ENCODE measurements at places on chromosomes 7 and 10. TPM values are rescaled to one million over a fixed set of nuclear protein-coding genes. Genes with fewer than 3 reads are reported as not detected.
A peak's percentile ranks its signal among the peaks of the same experiment; 100 is the strongest.

GRCh38 chr7:100675105-100675451, 1.5 kb downstream of the GNB2 start:
- DNase-seq = no peak
- no peaks in the 10 kb centered on the region for H3K27me3 ChIP-seq
- no peaks in the 10 kb centered on the region for H3K4me1 ChIP-seq
- peak overlapping the region; percentile 72 for H3K4me3 ChIP-seq

- no peaks in the 10 kb centered on the region for H3K27me3 ChIP-seq
- H3K4me1 ChIP-seq = peaks cover 19% of the 10 kb centered on the region
- H3K36me3 ChIP-seq = no peaks in the 10 kb centered on the region
- DNase-seq = no peak
- no peak overlapping the region for H3K4me3 ChIP-seq
- no peak overlapping the region for H3K27ac ChIP-seq
Measured at GRCh38 chr7:70586822-70587221, 545.1 kb upstream of the GALNT17 start.

- no peaks in the 10 kb centered on the region for H3K36me3 ChIP-seq
- no peaks in the 10 kb centered on the region for H3K27me3 ChIP-seq
- no peak overlapping the region for H3K27ac ChIP-seq
- peak; percentile 67 for DNase-seq
- no peak overlapping the region for H3K4me3 ChIP-seq
- peaks cover 10% of the 10 kb centered on the region for H3K4me1 ChIP-seq
Measured at GRCh38 chr7:73978661-73979563, 49.1 kb upstream of the ELN start.

GRCh38 chr10:123841560-123841959, 50.0 kb downstream of the CPXM2 start:
- H3K4me3 ChIP-seq = no peak overlapping the region
- H3K4me1 ChIP-seq = no peaks in the 10 kb centered on the region
- no peaks in the 10 kb centered on the region for H3K27me3 ChIP-seq
- no peaks in the 10 kb centered on the region for H3K36me3 ChIP-seq
- no peak overlapping the region for H3K27ac ChIP-seq
- no peak for DNase-seq

DNA sequence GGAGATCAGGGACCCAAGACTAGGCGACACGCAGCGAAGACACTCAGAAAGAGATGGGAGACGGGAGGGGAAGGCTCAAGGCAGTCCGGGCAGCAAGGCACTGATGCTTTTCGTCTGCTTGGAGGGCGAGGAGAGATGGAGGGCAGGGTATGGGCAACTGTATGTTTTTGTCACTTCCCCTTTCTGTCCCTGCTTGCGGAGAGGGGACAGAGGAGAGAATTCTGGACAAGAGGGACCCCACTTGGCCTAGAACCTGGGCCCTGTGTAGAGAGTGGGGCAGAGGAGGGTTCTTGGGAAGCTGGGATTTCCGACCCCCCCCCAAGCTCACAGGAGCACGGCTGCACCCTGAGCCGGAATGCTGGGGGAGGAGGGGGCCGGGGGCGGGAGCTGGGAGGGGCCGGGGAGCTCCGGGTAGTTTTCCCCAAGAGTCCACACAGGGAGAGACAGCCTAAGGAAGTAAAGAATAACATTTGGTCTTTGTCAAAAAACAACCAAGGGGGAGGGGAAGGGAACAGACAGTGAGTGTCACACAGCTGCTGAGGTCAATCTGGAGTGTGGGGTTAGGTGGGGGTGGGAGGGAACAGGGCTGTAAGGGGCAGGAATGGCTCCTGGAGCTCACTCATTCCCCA, 1.8 kb downstream of the LRCH4 start:
- peak overlapping the region; percentile 92 for H3K4me3 ChIP-seq
- peaks cover 22% of the 10 kb centered on the region for H3K36me3 ChIP-seq
- H3K4me1 ChIP-seq = peaks cover 7% of the 10 kb centered on the region
- H3K27ac ChIP-seq = peak overlapping the region; percentile 95
- no peaks in the 10 kb centered on the region for H3K27me3 ChIP-seq

- H3K36me3 ChIP-seq = no peaks in the 10 kb centered on the region
- no peaks in the 10 kb centered on the region for H3K27me3 ChIP-seq
- peaks cover 4% of the 10 kb centered on the region for H3K4me1 ChIP-seq
- no peak overlapping the region for H3K4me3 ChIP-seq
- no peak overlapping the region for H3K27ac ChIP-seq
- no peak for DNase-seq
Measured at GRCh38 chr10:13977861-13978532, 352.7 kb downstream of the FRMD4A start.

The GPR85 gene
- 0.31 TPM for total RNA-seq

DNA sequence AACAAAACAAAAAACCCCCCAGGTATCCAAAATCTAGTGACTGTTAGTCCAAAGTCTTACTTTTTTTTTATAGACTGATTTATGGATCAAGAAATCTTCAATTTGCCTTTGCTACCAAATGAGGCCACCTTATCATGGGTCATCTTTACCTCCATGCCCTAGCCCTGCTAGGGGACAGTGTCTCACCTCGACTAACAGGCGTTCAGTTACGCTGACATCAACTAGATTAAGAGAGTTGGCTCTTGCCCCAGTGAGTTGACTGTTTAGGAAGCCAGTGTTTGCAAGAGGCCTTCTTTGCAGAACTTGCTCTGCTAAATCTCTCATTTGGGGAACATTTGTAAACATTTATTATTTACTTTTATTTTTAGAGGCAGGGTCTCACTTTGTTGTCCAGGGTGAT, 36.9 kb upstream of the WAC start:
- no peak overlapping the region for H3K4me3 ChIP-seq
- H3K27me3 ChIP-seq = no peaks in the 10 kb centered on the region
- peaks cover 3% of the 10 kb centered on the region for H3K4me1 ChIP-seq
- H3K27ac ChIP-seq = no peak overlapping the region
- no peak for DNase-seq
- H3K36me3 ChIP-seq = no peaks in the 10 kb centered on the region

The GPRIN2 gene
- 12.6 TPM for total RNA-seq

The EPDR1 gene
- 17.0 TPM for total RNA-seq

- no peak for DNase-seq
- no peak overlapping the region for H3K27ac ChIP-seq
- H3K36me3 ChIP-seq = no peaks in the 10 kb centered on the region
- H3K27me3 ChIP-seq = no peaks in the 10 kb centered on the region
- H3K4me3 ChIP-seq = no peak overlapping the region
Measured at GRCh38 chr10:14181567-14181936, 149.2 kb downstream of the FRMD4A start.

The PSMC2 gene
- total RNA-seq = 98.8 TPM

GRCh38 chr7:84548366-84549365, 354.1 kb upstream of the SEMA3A start:
- H3K4me3 ChIP-seq = no peak overlapping the region
- no peaks in the 10 kb centered on the region for H3K4me1 ChIP-seq
- no peak for DNase-seq
- H3K36me3 ChIP-seq = no peaks in the 10 kb centered on the region
- H3K27me3 ChIP-seq = no peaks in the 10 kb centered on the region

DNA sequence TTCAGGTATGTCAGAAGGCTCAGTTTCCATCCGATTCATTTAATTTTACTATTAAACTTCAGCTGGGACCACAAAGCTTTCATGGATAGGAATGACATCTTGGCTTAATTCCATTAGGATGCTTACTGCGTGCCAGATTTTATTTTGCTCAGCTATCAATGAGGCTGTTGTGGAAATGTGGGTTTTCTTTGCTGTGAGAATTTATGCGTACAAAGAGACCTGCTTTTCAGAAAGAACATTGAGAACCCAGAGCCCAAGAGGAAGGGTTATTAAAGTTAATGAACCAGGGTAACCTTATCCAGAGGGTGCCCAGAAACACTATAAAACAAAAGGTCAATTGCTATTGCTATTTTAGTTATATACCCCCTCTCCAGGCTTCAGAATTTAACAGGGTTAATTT, 98.3 kb downstream of the MKLN1 start:
- H3K36me3 ChIP-seq = no peaks in the 10 kb centered on the region
- H3K4me3 ChIP-seq = no peak overlapping the region
- DNase-seq = no peak
- H3K27ac ChIP-seq = no peak overlapping the region
- peaks cover 12% of the 10 kb centered on the region for H3K4me1 ChIP-seq

DNA sequence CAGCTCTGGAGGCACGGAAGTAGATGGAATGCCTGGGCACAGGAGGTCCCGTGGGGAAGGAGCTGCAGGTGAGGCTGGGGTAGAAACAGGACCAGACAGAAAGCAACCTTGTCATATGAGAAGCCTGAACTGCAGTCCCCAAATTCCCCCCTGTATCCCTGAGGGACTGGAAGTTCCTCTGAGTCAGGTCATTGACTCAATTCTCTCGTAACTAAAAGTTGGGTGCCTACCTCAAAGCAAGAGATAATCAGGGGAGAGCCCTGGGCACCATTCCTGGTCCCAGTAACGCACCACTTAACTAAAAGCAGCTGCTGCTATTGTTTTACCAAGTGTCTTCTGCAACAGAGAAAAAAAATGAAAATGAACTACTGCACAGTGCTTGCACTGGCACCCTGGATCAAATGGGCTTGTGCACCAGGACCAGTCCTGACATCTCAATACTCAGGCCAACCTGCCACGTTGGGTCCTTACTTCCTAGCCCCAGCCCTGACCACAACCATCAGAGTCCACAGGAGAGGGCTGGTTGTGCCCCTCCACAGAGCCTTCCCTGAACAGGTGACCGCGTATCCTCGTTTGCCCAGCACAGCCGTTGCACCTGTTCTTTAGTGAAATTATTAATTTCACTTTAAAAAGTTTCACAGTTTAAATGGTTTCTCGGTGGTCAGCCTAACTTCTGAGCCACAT, 79.3 kb downstream of the GRID1 start:
- no peak for DNase-seq
- no peak overlapping the region for H3K4me3 ChIP-seq
- H3K27me3 ChIP-seq = no peaks in the 10 kb centered on the region
- H3K36me3 ChIP-seq = no peaks in the 10 kb centered on the region
- H3K27ac ChIP-seq = no peak overlapping the region
- no peaks in the 10 kb centered on the region for H3K4me1 ChIP-seq

The ZNF239 gene
- 4.7 TPM for total RNA-seq

- H3K27ac ChIP-seq = no peak overlapping the region
- no peaks in the 10 kb centered on the region for H3K27me3 ChIP-seq
- H3K36me3 ChIP-seq = no peaks in the 10 kb centered on the region
- H3K4me1 ChIP-seq = no peaks in the 10 kb centered on the region
Measured at GRCh38 chr7:6284055-6284400, 11.6 kb upstream of the CYTH3 start.

- DNase-seq = no peak
- no peak overlapping the region for H3K4me3 ChIP-seq
- no peak overlapping the region for H3K27ac ChIP-seq
Measured at GRCh38 chr10:16814012-16814411, 3.2 kb downstream of the RSU1 start.

GRCh38 chr7:840001-840600, 7.8 kb downstream of the SUN1 start:
- no peak overlapping the region for H3K27ac ChIP-seq
- no peaks in the 10 kb centered on the region for H3K36me3 ChIP-seq
- H3K27me3 ChIP-seq = no peaks in the 10 kb centered on the region
- no peak overlapping the region for H3K4me3 ChIP-seq
- H3K4me1 ChIP-seq = peaks cover 3% of the 10 kb centered on the region

DNA sequence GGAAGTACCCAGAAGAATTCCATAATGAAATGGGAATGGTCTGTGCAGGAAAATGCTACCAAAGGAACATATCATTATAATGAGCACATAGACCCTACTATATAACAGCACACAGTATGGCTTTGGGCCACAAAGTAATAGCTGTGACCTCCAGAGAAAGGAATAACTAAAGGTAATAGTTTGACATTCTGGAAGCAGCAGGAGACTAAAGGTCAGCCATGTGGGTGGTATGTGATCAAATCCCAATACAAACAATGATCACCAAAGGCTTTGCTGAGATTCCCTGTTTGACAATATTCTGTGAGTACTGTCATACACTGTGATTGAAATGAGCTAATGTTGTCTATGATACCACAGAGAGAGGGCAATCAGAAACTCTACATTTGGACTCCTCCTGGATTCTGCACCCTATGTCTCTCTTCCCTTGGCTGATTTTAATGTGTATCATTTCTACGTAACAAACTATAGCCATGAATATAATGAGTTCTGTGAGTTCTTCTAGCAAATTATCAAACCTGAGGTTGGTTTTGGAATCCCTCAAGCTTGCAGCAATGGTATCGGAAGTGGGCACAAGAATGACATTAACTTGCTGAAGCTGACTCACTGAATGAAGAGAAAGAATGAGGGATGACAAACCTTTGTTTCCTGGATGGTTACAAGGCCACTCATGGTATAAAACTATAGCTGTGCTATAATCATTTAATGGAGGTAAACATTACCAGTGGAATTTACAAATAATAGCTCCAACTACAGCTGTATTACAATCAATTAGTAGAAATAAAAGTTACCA, 99.6 kb downstream of the JMJD1C start:
- no peak for DNase-seq
- H3K27me3 ChIP-seq = no peaks in the 10 kb centered on the region
- H3K36me3 ChIP-seq = no peaks in the 10 kb centered on the region
- no peak overlapping the region for H3K27ac ChIP-seq
- no peak overlapping the region for H3K4me3 ChIP-seq
- no peaks in the 10 kb centered on the region for H3K4me1 ChIP-seq

DNA sequence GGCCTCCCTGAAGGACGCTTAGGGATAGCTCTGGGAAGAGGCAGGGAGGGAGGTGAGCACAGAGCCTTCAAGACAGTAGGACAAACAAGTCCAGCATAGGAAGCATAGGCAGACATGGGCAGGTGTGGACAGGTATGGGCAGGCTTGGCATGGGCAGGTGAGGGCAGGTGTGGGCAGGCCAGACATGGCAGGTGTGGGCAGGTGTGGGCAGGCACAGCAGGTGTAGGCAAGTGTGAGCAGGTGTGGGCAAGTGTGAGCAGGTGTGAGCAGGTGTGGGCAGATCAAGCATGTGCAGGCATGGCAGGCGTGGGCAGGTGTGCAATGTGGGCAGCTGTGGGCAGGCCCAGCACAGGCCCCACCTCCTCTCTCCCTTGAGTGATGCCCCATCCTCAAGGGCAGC, 148.8 kb upstream of the ZMIZ1 start:
- no peak overlapping the region for H3K27ac ChIP-seq
- DNase-seq = peak; percentile 43
- no peaks in the 10 kb centered on the region for H3K27me3 ChIP-seq
- H3K36me3 ChIP-seq = no peaks in the 10 kb centered on the region
- H3K4me3 ChIP-seq = no peak overlapping the region

The INSYN2A gene
- 0.28 TPM for total RNA-seq

- no peak overlapping the region for H3K4me3 ChIP-seq
- H3K27me3 ChIP-seq = no peaks in the 10 kb centered on the region
- H3K36me3 ChIP-seq = no peaks in the 10 kb centered on the region
- H3K27ac ChIP-seq = no peak overlapping the region
Measured at GRCh38 chr10:24127516-24127915, 81.4 kb upstream of the KIAA1217 start.

The HABP2 gene
- total RNA-seq = 25.6 TPM

DNA sequence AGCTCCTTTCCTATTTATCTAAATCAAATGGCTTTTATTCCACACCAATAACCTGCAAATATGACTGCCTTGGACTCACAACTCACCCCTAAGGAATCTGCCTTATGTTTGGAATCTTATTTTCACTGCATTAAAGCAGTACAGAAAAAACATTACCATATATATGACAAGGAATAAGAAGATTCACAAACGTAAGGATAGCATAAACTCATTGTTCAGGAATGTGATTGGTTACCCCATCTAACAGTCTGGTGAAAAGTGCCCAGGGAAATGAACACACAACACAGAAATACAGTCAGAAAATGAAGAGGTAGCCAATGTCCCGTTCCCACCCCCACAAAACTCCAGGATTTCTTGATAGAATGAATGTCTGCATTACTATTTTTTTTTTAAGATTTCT, 2.0 kb downstream of the PPP3CB start:
- H3K27me3 ChIP-seq = no peaks in the 10 kb centered on the region
- H3K4me1 ChIP-seq = peaks cover 7% of the 10 kb centered on the region
- no peak for DNase-seq
- H3K36me3 ChIP-seq = no peaks in the 10 kb centered on the region
- no peak overlapping the region for H3K27ac ChIP-seq
